ENCODE measurements at places on chromosomes 4 and X.

- DNase-seq: no peak
These were observed 22.8 kb downstream of the MFAP3L start for GRCh38 chr4:170003071-170004070.

DNA sequence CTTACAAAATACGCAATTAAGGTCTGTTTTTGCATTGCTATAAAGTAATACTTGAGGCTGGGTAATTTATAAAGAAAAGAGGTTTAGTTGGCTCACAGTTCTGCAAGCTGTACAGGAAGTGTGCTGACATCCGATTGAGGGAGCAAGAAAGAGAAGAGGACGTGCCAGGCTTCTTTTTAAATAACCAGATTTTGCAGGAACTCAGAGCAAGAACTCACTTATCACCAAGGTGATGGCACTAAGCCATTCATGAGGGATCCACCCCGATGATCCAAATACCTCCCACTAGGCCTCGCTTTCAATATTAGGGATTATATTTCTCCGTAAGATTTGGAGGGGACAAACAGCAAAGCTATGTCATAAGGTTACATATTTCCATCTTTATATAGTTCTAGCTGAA is 456.7 kb downstream of the GLUD2 start:
- DNase-seq: no peak

DNA sequence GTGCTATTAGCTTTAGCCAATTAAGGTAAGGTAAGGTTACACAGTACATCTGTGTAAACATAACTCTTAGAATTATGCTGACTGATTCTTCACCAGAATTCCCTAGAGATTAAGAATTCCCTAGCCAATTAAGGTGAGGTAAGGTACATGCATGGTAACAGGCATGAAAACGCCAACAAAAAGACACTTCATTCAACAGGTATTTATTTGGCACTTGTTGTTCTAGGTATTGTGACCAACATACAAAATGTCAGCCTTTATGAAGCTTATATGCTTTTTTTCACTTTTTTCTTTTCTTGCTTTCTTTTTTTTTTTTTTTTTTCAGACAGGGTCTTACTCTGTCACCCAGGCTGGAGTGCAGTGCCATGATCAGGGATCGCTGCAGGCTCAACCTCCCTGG is 47.2 kb downstream of the EDNRA start:
- DNase-seq: no peak

GRCh38 chr4:119750771-119751170 is 122.2 kb upstream of the PDE5A start:
- DNase-seq: no peak

- DNase-seq: no peak
These were observed 40.1 kb upstream of the SPOCK3 start for GRCh38 chr4:167274351-167274750.

DNA sequence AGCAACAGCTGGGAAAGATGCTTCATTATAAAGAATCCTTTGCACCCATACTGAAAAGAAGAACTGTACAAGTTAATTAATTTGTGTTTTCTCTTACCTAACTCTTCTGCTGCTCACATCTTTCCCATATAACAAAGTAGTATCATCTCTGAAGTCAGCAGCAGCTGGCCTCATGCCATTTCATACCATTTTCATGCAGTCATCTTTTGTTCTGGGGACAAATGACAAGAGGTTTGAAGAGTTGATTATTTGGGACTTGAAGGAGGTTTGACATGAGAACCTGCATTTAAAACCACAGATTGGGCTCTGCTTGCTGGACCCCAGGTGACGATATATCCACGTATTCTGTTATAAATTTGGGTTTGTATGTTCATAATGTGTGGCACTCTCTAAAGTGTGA is 430.3 kb downstream of the SPRY1 start:
- DNase-seq: no peak

Data from Calu3 (cell line).